ENCODE measurements at places on chromosomes 7 and 10. TPM values are rescaled to one million over a fixed set of nuclear protein-coding genes. Genes with fewer than 3 reads are reported as not detected.

- no peak overlapping the region for H3K27ac ChIP-seq
- peaks cover 11% of the 10 kb centered on the region for H3K4me1 ChIP-seq
- no peaks in the 10 kb centered on the region for H3K27me3 ChIP-seq
- H3K4me3 ChIP-seq, result no peak overlapping the region
- H3K36me3 ChIP-seq, result no peaks in the 10 kb centered on the region
These were observed 178.5 kb downstream of the GNAI1 start for GRCh38 chr7:80313067-80313626.

- peak overlapping the region; percentile 90 for H3K4me3 ChIP-seq
- peaks cover 21% of the 10 kb centered on the region for H3K36me3 ChIP-seq
- H3K27me3 ChIP-seq, result no peaks in the 10 kb centered on the region
These were observed 778 bp upstream of the TRIM8 start for GRCh38 chr10:102643336-102644065.

GRCh38 chr7:128054511-128054910, 23.3 kb upstream of the LRRC4 start:
- H3K27me3 ChIP-seq, result no peaks in the 10 kb centered on the region
- DNase-seq, result no peak
- no peak overlapping the region for H3K27ac ChIP-seq
- no peak overlapping the region for H3K4me3 ChIP-seq

Gene CRHR2
- total RNA-seq, result not detected

DNA sequence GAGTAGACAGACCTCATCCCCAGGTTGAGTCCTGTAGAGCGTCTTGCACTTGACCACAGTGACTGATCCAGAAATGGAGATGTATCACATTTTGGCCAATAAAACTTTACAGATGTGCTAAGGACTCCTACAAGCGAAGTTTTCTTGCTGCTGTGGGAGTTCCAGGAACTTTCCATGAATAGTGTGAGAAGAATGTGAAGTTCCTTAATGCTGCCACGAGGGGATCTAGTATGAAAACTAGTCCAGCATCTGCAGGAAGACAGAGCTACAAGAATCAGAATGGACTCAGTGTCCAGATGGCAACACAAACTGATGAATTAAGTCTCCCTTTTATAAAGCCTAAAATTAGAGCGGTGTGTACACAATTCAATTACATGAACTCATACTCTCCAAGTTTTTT, 14.8 kb upstream of the LSM8 start:
- no peak overlapping the region for H3K27ac ChIP-seq
- H3K27me3 ChIP-seq, result peaks cover 15% of the 10 kb centered on the region
- H3K36me3 ChIP-seq, result no peaks in the 10 kb centered on the region
- DNase-seq, result no peak

DNA sequence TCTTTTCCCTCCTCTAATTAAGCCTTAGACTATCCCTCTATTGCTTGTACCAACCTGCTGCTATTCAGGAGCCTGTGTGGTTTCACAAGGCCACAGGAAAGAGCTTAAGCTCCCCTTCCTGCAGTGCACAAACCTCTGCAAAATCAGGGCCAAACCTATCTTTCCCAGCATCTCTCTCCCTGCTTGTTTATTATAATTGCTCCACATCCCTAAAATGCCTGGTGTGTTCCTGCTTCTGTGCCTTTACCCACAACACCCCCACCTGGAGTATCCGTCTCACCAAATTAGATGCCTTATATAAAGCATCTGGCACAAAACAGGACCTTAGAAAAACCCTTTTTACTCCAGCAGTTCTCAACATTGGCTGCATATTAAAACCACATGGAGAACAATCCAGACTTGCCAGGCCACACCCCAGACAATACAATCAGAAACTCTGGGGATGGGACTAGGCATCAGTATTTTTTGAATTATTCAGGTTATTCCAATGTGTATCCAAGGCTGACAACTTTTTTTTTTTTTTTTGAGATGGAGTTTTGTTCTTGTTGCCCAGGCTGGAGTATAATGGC, 16.7 kb downstream of the SEC31B start:
- no peaks in the 10 kb centered on the region for H3K27me3 ChIP-seq
- no peak for DNase-seq
- H3K27ac ChIP-seq, result peak overlapping the region; percentile 54
- H3K36me3 ChIP-seq, result peaks cover 60% of the 10 kb centered on the region
- no peak overlapping the region for H3K4me3 ChIP-seq
- H3K4me1 ChIP-seq, result peaks cover 86% of the 10 kb centered on the region

DNA sequence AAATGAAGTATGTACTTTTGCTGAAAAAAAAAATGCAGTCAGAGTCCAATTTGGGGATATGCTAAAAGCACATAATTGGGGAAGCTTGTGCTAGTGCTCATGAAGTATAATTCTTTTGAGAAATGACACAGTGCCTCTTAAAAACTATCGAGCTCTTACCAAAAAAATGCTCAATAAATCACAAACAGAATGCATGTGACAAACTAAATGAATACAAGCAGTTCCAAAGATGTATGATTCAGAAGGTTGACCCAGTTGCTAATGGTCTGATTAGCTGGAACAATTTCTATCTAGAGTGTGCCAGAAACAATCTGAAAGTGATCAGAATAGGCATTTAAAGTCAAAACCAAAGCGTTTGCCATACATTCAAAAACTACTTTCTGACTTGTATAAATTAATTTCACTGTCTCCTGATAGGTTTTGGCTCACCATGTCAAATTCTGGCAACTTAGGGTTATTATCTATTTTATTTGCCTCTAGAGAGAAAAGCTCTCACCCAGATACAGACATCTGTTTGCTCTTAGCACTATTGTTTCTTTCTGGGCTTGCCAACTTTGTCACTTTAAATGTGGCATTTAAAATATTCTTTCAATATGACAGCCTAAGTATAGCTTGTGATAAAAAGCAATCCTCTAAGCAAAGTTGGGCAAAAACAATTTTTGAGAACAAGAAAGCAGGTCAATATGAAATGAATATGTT, 114.7 kb upstream of the AHR start:
- H3K27me3 ChIP-seq, result peaks cover 2% of the 10 kb centered on the region
- H3K4me3 ChIP-seq, result no peak overlapping the region
- DNase-seq, result no peak
- H3K27ac ChIP-seq, result no peak overlapping the region

GRCh38 chr10:75029857-75030256, 81.6 kb upstream of the SAMD8 start:
- no peak for DNase-seq
- peak overlapping the region; percentile 5 for H3K27ac ChIP-seq
- peaks cover 41% of the 10 kb centered on the region for H3K36me3 ChIP-seq
- no peaks in the 10 kb centered on the region for H3K27me3 ChIP-seq
- no peak overlapping the region for H3K4me3 ChIP-seq
- peaks cover 22% of the 10 kb centered on the region for H3K4me1 ChIP-seq

Gene DOCK1
- 1.2 TPM for total RNA-seq

GRCh38 chr10:87872828-87873227, 9.4 kb downstream of the PTEN start:
- no peak overlapping the region for H3K4me3 ChIP-seq
- H3K27ac ChIP-seq, result no peak overlapping the region
- peaks cover 41% of the 10 kb centered on the region for H3K4me1 ChIP-seq
- no peaks in the 10 kb centered on the region for H3K27me3 ChIP-seq
- peaks cover 12% of the 10 kb centered on the region for H3K36me3 ChIP-seq
- no peak for DNase-seq

All from activated T-helper 1 cell treated with anti-CD3 and anti-CD28 coated beads, Interleukin-12 subunit alpha, Interleukin-12 subunit beta, Interleukin-2, Interleukin-4 antibody, amounts not matched to agents 30 ng/mL and 10 ng/mL and 1 ng/mL, durations not matched to agents 14 hours and 24 hours and 36 hours (primary cell).